ENCODE measurements at places on chromosomes 4 and X.

DNA sequence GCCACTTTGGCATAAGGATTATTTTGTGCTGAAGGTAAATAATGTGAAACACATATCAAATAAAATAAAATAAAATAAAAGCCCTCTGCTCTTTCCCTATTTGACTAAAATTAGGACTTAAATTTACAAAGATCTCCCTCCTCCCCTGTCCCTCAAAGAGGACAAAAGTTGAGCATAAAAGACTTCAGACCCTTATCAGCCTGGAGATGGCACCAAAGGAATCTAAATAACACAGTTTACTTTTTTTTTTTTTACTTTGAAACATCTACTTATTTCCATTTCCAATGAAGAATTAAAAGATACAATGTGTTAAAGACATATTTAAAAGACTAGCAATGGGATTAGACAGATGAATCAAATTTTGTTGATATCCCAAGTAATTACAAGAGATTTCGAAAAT, 89.7 kb downstream of the EPHA5 start:
- DNase-seq = no peak

DNA sequence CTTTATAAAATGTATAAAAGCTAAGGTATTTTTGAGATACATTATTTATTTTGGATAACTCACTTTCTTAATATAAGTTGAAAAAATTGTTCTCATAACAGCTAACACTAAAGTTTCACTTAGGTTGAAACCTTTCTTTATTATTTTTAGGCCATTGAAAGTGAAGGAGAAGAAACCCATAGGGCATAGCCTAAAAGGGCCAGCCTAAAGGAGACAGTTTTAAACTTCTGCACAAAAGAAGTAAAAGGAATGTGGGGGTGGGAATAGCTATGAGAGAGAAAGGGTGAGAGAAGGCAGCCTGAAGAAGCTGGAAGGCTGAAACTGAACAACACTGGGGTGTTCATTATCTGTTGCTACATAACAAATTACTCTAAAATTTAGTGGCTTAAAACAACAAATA, 57.6 kb upstream of the RAPGEF2 start:
- DNase-seq = no peak

DNA sequence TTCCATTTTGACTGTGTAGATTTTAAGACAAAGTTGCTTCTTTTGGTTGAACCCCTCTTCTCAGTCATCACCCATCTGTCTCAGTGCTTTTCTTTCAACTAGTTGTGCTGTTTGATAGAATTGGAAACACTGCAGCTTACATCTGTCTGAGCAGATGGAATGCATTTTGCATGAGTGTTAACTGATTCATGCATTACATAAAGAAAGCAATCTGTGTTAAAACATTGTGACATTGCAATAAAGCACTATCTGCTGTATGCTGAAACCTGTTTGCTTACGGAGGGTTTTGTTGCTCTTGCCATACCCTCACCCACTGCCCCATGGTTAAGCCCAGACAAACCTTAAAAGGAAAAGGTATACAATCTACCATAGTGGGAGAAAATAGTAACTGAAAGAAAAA, 47.4 kb downstream of the NRK start:
- DNase-seq = no peak

DNA sequence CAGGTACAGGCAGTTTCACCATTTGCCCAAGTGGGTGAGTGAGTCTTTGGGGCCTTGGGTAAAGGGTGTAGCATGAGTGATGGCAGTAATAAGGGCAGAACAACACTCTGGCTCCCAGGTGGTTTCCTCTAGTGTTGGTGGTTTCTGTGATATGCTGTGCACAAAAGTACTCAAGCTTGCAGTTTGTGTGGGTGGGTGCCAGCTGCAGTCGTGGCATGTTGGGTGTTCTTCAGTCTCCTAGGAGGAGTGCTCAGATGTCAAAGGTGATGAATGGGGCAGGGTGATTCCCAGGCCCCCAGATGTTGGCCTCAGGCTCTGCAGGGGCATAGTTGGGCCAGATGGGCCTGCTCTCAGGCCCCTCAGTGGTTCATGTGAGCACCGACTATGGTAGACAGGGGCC, 166.1 kb upstream of the KLF8 start:
- no peak for DNase-seq

DNA sequence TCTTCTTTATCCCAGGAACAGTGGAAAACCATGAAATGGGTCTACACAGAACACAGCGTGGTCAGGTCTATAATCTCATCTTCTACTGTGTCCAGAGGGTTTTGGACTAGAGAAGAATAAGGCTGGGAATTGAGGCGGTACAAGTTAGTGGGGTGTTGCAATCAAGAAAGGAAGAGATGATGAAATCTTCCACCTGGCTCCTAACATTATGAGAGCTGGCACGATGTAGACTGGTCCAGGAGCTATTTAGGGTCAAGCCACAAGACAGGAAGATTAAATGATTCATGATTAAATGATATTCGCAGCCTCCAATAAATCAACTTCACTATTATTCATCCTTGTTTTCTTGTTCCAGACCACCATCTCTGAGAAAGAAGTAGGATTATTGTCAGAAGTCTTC, 88.0 kb downstream of the ARSF start:
- DNase-seq = no peak

Measured in activated T-helper 2 cell treated with anti-CD3 and anti-CD28 coated beads, Interferon-gamma antibody, Interleukin-2, Interleukin-4, amounts not matched to agents 10 μg/mL and 5 μg/mL and 100 μg/mL, durations not matched to agents 14 hours and 24 hours and 36 hours (primary cell).